ENCODE measurements at places on chromosomes 3 and 15.

DNA sequence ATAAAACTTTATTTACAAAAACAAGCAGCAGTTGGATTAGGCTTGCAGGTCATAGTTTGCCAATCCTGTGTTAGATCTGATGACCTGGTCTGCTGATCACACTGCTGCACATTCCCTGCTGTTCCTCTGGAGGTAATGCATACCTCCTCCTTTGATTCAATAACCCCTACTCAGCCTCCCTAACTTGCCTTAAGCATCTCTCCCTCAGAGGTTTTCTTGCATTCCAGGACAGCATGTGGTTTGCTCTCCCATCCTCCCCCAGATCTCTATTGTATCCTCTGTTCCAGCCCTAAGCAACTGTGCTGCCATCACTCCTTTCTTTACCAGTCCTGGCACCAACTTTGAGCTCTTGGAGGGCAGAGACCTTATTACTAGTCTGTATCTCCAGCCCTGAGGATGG, 63.4 kb downstream of the CACNA2D3 start:
- no peak for DNase-seq

DNA sequence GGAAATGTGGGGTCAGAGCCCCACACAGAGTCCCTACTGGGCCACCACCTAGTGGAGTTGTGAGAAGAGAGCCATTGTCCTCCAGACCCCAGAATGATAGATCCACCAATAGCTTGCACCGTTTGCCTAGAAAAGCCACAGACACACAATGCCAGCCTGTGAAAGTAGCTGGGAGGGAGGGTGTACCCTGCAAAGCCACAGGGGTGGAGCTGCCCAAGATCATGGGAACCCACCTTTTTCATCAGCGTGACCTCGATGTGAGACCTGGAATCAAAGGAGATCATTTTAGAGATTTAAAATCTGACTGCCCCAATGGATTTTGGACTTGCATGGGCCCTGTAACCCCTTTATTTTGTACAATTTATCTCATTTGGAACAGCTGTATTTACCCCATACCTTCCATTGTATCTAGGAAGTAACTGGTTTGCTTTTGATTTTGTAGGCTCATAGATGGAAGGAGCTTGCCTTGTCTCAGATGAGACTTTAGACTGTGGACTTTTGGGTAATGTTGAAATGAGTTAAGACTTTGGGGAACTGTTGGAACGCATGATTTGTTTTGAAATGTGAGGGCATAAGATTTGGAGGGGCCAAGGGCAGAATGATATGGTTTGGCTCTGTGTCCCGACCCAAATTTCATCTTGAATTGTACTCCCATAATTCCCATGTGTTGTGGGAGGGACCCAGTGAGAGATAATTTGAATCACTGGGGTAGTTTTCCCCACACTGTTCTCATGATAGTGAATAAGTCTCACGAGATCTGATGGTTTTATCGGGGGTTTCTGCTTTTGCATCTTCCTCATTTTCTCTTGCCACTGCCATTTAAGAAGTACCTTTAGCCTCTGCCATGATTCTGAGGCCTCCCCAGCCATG, 49.0 kb downstream of the CD200 start:
- no peak for DNase-seq

DNA sequence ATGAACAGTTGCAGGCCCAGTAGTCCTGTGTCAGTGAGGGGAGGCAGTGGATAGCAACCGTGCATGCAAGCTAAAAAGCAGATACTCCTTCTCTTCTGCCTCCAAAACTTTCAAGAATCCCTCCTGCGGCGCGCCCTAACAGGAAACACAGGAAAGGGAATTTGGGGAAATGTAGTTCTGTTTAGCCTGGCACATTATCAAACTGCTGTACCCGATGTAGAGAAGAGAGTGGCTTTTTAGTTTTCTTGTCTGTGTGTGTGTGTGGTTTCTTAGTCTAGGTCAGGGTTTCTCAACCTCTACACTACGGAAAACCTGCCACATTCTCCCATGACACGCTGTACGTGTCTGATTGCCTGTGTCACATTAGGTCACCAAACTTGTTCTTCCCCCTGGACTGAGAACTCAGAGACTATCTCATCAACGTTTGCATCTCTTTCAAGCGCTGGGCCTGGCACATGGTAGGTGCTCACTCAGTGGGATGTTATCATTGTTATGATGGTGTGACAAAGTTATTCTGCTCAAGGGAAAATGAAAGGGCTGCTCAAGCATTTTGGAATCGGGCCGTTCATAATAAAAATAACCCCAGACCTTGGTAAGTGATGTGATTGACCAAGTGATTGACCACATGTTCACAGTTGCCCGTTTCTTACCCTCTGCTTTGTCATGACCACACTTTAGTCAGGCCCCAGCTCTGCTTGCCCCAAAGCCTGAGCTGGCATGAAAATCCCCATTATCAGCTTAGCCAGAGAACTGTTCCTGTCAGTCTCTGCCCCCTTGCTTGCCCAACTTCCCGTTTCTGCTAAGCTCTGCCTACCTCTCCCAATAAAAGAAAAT, 33.2 kb downstream of the TM4SF4 start:
- no peak for DNase-seq

DNA sequence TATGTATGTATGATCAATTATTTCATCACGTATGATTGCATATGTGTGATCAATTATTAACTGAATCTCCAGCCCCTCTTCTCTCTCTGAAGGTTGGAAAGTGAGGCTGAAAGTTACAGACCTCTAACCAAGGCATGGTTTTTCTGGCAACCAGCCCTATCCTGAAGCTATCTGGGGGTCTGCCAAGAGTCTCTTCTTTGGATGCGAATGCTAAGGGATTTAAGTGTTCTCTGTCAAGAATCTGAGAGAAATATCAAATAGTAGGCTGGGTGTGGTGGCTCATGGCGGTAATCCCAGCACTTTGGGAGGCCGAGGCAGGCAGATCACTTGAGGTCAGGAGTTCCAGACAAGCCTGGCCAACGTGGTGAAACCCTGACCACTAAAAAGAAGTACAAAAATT, 8.1 kb downstream of the NKTR start:
- no peak for DNase-seq

DNA sequence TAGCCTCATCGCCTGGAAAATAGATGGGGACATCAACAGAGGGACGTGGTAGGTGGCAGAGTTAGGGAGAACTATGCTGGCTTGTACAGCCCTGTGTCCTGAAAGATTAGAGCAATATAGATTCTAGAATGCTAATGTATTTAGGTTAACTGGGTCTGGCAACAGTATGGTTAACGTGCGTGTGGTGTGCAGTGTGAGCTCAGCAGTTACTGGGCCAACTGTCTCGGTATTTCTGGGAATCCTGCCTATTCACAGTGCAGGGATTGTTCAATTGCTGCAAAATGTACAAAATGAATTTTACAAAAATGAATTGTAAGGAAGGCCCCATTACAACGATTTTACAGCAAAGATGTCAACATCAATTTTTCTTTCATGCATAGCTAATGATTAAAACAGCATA, 20.6 kb downstream of the MEIS2 start:
- no peak for DNase-seq

DNA sequence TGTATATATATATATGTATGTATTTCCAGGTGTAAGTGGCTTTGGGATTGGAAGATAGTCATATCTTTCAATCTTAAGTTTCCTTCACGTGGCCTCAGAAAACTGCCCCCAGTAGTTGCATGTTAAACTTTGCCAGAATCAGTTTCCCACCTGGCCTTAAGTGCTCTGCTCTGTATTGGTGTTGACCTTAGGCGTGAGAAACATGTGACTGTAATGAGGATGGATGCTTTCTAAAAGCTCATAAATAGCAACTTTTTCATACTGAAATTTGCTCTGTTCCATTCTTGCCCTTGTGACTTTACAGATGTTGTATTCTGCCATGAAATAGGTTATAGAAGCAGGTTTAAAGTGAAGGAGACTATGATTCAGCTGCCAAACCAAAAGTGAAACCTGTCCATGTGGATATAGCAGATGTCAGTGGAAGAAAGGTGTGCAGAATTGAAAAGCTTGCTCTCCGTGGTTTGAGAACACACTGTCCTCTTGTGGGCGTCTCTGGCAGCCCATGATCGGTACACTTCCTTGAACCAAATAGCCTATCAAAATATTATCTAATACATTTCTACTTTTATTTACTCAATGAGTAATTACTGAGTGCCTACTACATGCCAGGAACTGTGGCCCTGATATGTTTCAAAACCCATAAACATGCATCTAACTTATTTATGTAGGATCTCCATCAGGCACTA, 15.8 kb downstream of the SCG5 start:
- DNase-seq, result no peak

DNA sequence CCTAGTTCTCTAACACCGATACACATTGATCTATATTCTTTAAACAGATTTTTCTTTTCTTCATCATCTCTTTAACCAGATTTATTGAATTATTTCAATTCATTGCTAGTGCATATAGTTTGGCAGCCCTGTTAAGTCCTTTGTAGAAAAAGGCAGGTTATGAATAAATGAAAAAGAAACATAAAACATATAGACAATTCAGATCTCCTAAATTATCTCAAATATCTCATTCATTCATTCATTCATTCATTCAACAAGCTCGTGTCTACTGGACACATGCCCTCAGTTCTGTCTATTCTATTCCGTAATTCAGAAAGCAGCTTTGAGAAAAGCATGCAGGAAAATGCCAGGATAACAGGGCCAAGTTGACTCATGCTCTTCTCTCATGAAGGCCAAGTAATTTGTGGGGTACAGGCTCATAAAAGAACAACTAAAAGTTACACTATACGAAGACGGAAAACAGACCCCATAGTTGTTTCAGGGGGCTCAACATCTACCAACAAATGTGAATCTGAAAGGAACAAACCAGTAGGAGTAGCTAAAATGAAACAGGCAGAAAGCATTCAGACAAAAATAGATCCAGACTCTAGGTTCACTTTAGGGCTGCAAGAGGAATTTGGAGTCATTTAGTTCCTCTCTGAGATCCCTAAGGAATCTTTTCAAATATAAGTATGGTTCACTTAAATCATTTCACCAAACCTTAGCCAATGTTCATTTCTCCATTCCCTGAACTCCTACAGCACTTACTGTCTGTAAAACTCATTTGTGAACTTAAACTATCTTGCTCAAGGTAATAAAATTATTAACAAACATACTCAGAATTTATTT, 7.5 kb downstream of the ZNF148 start:
- DNase-seq, result no peak

DNA sequence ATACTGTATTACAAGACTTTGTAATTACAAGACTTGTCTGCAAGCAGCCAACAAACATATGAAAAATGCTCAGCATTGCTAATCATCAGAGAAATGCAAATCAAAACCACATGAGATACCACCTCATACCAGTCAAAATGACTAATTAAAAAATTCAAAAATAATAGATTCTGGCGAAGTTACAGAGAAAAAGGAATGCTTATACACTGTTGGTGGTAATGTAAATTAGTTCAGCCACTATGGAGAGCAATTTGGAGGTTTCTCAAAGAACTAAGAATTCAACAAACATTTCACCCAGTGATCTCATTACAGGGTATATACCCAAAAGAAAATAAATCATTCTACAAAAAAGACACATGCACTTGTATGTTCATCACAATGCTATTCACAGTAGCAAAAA, 617.5 kb upstream of the CCDC54 start:
- no peak for DNase-seq

GRCh38 chr3:62542185-62542584, 168.8 kb upstream of the FEZF2 start:
- no peak for DNase-seq

DNA sequence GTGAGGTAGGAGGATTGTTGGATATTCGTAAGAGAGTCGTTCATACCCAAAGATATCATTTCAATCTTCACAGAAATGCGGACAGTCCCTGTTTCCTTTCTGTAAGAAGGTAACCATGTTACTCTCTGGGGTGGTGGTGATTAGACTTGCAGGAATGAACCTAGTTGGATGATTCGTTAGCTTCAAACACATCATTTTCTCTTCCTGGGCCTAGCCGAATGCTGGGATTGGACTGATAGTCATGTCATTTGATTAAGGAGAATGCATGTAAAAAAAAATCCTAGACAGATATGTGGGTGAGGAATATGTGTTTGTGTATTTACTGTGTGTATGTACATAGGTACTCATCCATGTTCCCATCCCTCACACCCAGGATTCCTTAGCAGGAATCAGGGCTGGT, 12.4 kb downstream of the SLCO3A1 start:
- no peak for DNase-seq

DNA sequence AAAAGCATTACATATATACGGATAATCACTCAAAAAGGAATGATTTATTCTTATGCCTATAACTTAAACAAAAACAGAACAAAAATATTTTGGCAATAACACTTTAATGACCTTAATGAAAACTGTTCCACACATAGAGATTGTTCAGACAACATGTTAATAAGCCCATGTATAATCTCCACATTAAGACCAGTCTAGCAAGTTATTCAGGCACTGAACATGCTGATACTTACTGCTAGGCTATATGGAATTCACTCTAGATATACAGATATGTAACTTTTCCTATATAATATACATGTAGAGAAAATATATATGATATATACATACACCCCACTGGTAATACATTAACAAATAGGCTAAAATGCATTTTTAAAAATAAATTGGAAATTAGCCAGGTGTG, 43.8 kb upstream of the USP50 start:
- no peak for DNase-seq

GRCh38 chr15:68574629-68575028, 4.2 kb upstream of the CORO2B start:
- no peak for DNase-seq

GRCh38 chr3:196111939-196112386, 30.1 kb upstream of the TFRC start:
- no peak for DNase-seq

DNA sequence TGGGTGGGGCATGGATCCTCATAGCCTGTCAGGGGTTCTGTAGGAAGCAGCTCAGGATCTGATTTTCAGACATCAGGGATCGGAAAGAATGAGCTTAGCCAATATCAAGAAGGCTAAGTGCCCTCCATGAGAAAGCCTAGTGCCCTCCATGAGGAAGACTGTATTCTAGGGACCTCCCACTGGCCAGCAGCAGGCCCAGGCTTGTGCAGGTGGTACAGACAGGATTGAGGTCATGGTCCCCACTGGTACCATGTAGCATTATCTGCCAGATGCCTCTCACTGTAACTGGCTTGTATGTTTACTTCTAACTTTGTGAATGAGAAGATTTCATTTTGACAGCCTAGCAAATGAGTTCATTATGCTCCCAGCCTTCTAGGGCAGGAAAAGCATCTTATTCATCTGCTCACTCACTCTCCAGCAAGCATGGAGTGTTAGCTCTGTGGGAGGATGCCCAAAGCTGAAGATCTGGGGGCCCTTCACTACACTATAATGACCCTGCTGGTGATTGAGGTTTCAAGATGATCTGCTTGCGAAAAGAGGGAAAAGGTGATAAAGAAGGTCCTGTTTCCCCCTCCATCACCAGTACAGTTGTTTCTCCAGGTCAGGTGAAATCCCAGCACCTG, 7.5 kb downstream of the EPHB1 start:
- DNase-seq, result peak; percentile 26

GRCh38 chr15:75198560-75199356, 2.9 kb upstream of the C15orf39 start:
- DNase-seq, result no peak

GRCh38 chr15:57972864-57973263, 92.6 kb downstream of the ALDH1A2 start:
- DNase-seq, result no peak

DNA sequence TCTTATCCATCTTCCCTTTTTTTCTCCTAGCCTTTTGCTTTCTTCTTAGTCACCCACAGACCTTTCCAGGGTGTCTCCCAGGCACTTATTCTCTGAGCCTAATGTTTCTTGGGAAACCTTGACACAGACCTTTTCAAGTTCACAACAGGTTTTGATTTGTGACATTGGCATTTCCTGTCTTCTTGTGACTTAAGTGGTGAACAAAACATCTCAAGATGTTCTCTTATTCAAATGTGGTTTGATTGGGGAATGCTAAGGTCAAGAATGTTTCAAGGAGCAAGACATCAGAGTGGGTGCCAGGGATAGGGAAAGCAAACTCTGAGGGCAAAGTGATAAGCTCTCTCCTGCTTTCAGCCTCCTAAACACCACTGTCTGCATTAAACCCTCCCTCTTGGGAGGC, 68.2 kb upstream of the GSK3B start:
- DNase-seq, result no peak

Measured in stimulated activated effector memory CD8-positive, alpha-beta T cell treated with anti-CD3 and anti-CD28 coated beads, Interleukin-12 subunit alpha, Interleukin-12 subunit beta, amount 100 ng/mL, for 72 hours (primary cell).